ENCODE measurements at places on chromosomes 13 and 19.

GRCh38 chr13:85825454-85825853 is 26.2 kb upstream of the SLITRK6 start:
- DNase-seq: no peak

GRCh38 chr13:29752175-29752574 is 98.2 kb downstream of the UBL3 start:
- DNase-seq: no peak

- no peak for DNase-seq
Observed at GRCh38 chr13:113149711-113150549, 8.5 kb upstream of the PROZ start.

DNA sequence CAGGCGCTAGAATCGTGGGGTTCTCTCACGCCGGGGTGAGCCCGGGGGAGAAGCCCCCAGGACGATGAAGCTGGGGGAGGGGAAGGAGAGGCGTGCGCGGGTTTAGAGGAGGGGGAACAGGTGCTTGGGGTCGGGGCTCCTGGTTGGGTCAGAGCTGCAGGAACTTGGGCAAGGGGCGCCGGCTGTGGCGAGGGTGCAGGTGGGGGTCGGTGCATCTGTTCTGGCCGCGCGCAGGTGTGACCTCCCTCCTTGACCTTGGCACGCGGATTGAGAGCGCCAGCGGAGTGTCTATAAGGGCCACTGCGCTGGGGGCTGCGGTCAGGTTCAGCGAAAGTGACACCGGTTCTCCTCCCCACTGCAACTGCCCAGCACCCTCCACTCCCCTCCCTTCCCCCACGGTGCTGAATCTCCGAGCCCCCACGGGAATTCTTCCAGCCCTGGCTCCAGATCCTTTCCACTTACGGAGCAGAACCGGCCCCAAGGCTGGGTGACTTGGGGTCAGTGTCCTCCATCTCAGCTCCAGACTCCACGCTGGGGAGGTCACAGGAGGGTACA is 618 bp downstream of the TMEM38A start:
- DNase-seq: no peak

DNA sequence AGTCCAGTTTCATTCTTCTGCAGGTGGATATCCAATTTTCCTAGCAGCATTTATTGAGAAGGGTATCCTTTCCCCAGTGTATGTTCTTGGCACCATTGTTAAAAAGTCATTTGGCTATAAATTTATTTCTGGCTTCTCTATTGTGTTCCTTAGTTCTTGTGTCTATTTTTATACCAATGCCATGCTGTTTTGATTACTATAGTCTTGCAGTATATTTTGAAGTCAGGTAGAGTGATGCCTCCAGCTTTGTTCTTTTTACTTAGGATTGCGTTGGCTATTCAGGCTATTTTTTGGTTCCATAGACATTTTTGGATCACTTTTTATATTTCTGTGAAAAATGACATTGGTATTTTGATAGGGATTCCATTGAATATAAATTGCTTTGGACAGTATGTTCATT is 71.7 kb upstream of the MLNR start:
- DNase-seq: no peak

- no peak for DNase-seq
Observed at GRCh38 chr19:47663911-47664771, 49.1 kb upstream of the EHD2 start.

DNA sequence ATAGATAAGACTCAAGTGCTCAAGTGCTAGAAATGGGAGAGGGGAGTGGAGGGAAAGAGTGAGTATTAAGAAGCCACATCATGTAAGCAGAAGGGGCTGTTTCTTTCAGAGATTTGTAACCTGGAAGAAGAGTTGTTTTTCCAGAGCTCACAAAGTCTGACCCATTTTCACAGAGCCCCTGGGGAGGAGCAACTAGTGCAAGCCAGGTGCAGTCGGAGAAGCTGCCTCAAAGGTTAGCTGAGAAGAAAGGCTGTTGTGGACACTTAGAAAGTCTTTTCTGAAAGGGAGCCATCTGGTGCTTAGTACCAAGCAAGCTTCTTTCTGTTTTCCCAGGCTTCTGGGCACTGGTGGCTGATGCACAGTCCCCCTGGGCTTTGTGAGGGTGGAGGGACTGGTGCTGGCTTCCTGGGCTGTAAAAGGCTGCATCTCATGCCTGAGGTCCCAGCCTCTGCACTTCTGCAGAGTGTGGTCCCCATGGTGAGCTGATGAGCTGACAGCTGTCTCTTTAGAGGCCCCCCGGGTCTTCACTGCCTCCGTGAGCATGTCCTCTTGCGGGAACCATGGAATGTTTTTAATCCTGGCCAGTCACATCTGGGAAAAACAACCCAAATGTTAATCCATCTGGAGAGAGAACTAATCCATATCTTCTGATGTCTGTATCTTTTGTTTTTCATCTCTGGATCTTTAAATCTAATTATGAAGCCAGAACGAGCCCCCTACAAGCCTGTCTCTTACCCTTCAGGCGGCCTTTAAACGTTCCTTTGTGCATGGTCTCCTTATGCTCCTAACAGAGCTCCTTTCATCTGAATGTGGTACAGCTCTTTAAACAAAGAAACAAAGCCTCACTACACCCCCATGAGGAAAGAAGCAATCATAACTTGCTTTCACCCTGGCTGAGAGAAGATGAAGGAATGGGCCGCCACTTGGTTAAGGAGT is 40.2 kb downstream of the OLFM4 start:
- DNase-seq: peak; percentile 31

- DNase-seq: no peak
Observed at GRCh38 chr13:35785576-35786303, 309.3 kb upstream of the MAB21L1 start.

DNA sequence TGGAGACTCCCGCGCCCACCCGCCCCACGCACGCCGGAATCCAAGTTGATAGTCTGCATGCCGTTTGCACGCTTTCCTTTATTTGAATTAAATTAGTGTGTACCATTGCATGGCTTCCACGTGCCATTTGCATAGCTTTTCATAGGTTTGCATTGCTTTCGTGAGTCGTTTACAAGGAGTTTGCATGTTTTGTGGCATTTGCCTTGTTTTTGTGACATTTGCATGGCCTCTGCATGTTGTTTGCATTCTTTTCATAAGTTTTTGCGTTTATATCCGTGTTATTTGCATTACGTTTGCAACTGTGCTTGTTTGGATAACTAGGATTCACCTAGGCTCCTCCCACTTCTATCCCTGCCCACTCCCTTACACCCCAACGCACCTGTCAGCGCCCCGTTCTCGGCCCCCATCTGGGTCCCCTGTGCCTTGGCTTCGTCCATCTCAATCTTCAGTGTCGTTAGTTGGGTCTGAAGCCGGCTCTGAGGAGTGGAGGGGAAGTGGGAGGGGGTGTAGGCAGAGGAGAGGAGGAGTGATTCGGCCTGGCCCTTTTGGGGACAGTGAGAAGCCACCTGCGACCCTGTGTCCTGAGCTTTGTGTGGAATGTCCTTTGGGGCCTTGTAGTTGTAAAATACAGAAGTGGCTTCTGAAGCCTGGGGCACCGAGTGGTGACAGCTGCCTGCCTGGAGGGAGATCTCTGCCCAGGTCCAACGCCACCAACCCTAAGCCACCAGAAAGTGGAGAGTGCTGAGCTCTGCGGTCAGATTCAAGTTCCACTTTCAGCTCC is 2.4 kb downstream of the CCDC194 start:
- no peak for DNase-seq

Measured in NCI-H1436 treated with DMSO at 0.1 percent for 48 hours (cell line).